Epithelial cell of esophagus (primary cell): ENCODE measurements at places on chromosomes 2 and 18.

DNA sequence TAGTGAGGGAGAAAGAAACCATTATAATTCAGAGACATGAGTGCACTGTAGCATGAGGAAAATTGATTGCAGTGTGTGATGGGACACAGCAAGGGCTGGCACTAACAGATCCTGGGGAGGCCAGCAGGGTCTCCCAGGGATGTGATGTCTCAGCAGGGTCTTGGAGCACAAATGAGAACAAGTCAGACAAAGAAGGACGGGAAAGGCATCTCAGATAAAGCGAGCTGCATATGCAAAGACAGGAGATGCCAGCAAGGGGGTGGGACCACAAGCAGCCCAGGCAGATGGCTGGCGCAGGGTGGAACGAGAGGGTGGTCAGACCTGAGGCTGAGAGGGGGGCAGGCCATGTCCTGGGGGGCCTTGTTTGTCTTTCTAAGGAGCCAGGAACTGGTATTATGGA, 102.6 kb upstream of the DLX2 start:
- no peak for DNase-seq

- peak; percentile 11 for DNase-seq
Observed at GRCh38 chr2:61469424-61470121, 1.3 kb downstream of the USP34 start.

GRCh38 chr2:167253025-167253424, 364.7 kb downstream of the XIRP2 start:
- DNase-seq, result peak; percentile 15

DNA sequence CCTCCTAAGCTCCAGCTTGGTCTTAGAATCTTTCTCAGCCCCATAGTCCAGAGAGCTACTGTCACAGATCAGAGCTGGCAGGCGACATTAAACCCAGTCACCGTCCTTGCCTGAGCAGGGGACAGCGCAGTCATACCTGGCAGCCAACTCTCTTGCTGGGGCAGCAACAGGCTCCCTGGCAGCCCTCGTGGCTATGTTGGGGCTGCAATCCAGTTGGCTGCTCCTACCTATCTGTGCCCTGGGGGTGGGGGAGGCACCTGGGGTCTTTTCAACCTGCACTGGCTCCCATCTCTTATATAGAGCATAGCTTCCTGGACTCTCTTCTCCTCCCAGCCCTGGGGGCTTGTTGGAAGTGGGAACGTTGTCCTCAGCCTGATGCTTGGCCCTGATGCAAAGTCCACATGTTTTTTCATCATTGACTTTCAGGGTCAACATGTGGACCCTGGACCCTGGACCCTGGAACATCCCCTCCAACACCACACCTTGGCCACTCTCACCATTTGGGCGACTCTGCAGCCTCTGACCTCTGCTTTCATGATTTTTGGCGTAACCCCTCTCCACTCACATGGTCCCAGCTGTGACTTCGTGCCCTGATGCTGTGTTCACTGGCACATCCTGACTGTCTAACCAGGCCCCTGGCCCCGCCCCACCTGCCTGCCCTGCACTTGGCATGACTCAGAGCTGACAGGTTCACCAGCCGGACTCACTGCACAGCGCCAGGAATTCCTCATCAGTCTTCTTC, 45.6 kb downstream of the ATOH8 start:
- DNase-seq, result peak; percentile 87

GRCh38 chr2:214203744-214204289, 207.0 kb upstream of the VWC2L start:
- DNase-seq, result peak; percentile 89

GRCh38 chr18:60675801-60676200, 303.2 kb upstream of the MC4R start:
- DNase-seq, result peak; percentile 71

- DNase-seq, result no peak
Observed at GRCh38 chr2:235587202-235587601, 93.4 kb downstream of the AGAP1 start.

- no peak for DNase-seq
Observed at GRCh38 chr2:69453475-69454129, 16.4 kb upstream of the NFU1 start.

DNA sequence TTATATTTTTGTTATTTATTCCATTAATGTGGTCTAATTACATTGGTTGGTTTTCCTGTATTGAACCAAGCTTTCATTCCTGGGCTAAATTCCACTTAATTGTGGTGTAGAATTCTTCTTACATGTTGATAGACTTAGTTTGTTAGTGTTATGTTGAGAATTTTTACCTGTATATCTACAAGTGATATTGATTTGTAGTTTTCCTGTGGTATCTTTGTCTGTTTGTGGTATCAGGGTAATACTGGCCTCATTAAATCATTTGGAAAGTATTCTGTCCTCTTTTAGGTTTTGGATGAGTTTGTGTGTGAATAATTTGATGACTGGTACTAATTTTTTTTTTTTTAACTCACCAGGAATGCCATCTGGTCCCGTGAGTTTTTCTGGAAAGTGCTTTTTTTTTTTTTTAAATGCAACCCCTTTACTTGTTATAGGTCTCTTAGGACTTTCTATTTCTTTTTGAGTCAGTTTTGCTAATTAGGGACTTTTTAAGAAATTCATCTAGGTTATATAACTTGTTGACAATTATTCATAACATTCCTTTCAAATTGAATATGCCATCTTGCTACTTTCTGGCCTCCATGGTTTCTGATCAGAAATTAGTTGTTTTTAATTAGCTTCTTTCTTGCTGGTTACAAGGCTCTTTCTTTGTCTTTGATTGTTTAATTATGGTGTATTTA, 232.8 kb downstream of the CCDC85A start:
- no peak for DNase-seq

GRCh38 chr2:109134741-109135358, 5.8 kb downstream of the SH3RF3 start:
- DNase-seq, result no peak

GRCh38 chr2:226475650-226476049, 324.0 kb downstream of the IRS1 start:
- peak; percentile 73 for DNase-seq

- DNase-seq, result peak; percentile 23
Observed at GRCh38 chr2:31660165-31660564, 79.4 kb upstream of the SRD5A2 start.

- no peak for DNase-seq
Observed at GRCh38 chr2:134271758-134272157, 17.9 kb downstream of the MGAT5 start.

GRCh38 chr2:20427931-20428526, 18.8 kb upstream of the RHOB start:
- no peak for DNase-seq

GRCh38 chr2:127514076-127514475, 12.2 kb downstream of the IWS1 start:
- no peak for DNase-seq

- DNase-seq, result no peak
Observed at GRCh38 chr2:230668939-230669303, 43.7 kb upstream of the CAB39 start.

GRCh38 chr18:74139888-74140287, 7.7 kb downstream of the FBXO15 start:
- DNase-seq, result peak; percentile 77
